ENCODE measurements at places on chromosomes 5 and 9.

DNA sequence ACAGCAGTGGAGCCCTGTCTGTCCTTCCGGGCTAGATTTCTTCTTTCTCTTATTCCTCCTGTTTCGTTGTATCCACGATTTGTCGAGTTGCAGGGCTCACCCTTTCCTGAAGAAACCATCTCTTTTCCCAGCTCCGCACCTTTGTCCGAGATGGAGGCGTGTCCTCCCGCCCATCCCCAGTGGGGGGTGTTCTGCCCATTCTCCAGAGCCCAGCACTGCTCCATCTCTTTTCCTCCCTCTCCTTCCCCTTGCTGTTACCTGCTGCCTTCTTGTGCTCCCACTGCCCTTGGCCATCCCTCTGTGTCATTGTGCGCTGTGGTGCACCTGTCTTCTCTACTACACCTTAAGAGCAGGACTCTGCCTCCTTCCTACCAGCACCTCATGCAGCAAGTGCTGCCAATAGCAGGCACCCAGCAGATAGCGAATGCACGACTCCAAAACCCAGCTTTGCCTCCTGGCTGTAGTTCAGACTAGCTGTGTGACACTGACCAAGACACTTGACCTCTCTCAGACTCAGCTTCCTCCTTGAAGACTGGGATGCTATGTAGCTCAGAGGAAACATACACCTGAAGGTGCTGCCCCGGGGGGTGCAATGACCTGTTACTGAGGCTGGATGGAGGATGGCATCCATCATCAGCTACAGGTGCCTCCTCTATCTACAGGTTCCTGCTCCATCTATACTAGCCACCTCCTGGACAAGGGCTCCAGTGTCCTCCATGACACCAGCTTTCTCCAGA lies 8.9 kb downstream of the OR13J1 start:
- no peak for DNase-seq

DNA sequence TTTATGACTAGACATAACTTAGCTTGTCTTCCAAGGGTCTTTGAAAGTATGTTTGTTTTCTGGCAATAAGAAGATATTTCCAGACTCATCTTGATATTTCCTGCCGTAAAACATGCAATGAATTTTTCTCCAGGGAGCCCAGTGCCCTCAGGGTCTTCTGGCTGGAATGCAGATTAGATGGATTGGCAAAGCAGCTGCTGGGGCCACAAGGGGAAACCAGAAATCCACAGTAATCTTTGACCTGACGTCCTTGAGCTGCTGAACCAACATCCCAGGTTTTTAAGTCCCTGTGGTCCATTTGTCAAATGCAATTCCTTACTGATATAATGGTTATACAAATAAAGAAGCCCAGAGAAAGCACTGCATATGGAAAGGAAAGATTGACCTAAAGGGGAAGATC lies 93.0 kb downstream of the THBS4 start:
- no peak for DNase-seq

DNA sequence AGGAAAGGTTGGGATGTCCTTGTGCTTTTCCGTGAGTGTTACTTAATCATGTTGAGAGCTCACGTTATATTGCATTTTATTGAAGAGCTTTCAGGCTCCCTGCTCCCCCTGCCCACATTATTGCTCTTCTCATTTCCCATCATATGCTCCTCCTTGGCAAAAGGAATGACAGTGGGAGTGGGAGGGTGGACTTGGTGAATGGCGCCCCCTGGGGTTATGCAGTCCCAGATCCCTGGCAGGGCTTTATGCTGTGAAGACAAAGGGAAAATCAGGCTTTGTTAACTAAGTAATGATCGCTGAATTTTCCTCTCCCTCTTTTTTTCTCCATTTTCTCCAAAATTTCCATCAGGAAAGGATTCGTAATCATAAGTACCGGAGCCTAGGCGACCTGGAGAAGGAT lies 166.6 kb downstream of the SMARCA2 start:
- no peak for DNase-seq

- no peak for DNase-seq
Measured at GRCh38 chr5:96113170-96113939, 151.7 kb upstream of the ELL2 start.

DNA sequence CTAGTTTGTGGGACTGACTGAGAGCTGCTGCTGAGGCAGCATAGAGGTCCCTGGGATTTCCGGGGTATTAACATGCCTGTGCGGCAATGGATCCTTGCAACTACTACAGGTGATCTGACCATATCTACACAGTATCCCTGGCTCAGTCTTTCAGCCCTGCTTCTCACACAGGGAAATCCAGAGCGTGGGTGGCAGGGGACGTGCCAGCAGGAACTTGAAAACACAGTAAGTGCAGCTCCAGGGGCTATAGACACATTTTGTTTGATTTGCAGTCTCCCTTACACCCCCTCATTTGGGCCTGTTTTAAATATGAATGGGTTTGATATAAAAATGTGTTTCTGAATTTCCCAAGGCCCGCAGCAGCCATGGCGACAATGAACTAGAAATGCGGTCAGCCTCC lies 209.5 kb downstream of the DCP2 start:
- no peak for DNase-seq

- no peak for DNase-seq
Measured at GRCh38 chr5:172584638-172585037, 56.4 kb upstream of the NEURL1B start.

DNA sequence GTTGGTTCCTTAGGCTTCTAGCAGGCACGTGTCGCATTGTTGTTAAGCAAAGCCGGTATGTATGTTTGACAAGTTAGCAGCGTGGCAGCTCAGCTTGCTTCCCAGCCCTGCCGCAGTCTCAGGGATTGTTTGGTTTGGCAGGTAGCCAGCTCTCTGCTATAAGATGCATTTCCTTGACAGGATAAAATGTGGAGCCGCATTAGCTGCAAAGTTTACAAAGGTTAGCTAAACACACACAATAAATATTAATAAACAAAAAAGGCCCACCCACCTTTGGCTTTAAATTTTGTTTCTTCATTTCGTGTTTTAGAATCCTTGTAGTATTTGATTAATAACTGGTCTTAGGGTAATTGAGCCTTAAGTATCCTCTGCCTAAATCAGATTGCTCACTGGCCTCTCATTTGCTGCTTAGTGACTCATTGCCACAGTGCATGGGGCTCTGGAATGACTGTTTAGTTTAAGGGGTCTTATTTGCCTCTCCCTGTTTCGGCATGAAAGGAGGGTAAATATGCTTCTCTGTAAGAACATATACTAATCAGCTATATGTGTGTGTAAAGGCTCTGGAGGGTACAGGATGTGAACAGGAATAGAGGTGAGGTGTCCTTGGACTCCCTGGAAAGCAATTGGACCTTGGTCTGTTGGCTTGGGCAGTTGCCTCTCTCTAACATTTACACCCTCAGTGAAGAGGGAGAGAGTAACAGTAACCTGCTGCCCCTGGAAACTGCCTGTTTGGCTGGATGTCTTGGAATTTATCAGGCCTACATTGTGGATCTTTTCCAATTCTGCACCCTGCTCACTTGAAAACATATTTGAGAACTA lies 122.0 kb downstream of the GDNF start:
- no peak for DNase-seq

DNA sequence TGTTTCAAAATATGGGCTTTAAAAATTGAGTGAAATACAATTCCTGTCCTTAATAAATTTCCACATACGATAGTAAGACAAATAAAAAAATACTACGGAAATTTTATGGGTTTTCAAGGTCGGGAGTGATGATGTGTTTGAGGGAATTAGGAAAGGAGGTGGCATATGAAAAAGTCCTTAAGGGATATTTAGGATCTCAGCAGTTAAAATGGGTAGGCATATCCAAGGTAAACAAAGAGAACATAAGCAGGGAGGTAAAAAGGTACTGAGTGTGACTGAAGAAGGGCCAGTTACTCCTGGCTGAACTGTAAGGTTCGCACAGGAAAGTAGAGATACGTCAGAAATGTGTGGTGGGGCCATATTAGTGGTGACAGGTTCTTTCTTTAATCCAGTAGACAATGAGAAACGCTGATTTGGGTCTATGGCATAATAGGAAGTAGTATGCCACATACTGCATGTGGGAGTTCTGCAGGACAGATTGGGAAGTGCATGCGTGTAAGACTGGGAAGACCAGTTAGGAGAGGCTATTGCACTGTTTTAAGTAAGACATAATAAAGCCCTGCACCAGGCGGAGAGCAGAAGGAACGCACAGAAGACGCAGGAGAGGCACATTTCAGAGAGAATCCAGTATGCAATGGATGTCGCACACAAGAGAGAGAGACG lies 937 bp upstream of the HMGCR start:
- peak; percentile 38 for DNase-seq

DNA sequence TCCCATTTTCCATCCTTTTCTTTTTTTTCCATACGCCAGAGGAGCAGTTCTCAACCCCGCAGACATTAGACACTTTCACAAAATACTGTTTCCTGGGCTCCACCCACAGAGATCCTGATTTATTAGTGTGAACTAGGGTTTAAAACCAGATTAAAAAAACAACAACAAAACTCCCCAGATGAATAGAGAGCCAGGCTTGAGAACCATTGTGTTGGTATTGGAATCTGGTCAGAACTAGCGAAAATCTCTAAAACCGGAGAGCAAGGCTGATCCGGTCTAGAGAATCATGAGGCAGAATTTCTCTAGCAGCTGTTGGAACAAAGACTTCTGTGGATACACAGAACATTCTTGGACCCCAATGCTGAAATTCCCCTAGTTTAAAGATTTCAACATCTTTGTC lies 173.0 kb downstream of the PCSK1 start:
- DNase-seq, result no peak

DNA sequence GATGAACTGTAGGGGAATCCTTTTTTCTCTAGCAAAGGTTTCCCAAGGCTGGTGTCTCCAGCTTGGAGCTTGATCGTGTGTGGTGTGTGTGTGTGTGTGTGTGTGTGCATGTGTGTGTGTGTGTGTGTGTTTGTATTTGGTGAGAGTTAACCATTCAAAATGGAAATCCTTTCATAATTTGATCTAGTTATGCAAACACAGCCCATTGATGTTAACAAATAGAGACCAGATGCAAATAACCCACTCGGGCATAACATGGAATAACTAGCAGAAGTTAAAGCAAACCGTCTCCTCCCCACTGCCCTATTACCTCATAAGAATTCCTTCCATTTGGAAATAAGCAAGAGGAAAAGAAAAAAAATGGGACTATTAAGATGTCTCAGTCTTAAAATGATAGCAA lies 24.9 kb upstream of the ZSWIM6 start:
- no peak for DNase-seq

GRCh38 chr5:39523821-39524220 lies 99.0 kb upstream of the DAB2 start:
- DNase-seq, result no peak

DNA sequence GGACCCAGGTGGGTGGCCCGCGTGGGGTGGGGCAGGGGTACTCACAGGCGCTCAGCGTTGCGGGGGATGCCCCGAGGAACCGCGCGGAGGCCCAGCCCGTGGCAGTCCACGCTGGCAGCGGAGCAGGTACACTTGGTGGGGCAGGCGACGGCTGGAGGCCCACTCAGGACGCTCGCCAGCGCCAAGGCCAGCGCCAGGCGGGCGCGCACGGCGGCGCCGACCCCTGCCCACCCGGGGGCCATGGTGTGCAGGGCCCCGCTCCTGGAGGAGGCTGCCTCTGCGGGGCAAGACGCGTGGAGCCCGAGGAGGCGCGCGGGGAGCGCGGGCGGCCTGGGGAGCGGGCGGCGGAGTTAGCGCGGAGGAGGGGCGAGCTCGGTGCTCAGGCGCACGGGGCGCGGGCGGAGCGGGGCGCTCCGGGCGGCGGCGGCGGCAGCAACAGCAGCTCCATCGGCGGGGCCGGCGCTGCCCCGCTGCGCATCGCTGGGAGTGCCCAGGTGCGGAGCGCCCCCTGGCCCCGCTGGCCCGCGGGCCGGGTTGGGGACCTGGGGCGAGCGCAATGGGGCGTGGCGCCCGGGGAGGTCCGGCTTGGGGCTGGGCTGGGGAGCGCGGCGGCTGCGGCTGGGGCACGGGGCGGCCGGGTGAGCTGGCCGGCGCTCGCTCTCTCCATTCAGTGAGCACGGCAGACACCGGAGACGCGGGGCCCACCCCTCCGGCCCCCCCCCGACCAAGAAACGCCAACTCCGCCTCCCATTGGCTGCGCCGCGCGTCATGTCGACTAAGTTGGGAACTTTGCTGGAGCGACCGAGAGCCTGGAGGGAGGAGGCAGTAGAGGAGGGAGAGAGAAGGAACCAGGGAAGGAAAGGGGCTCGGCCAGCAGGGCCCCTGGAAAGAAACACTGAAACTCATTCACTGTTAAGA lies at the start of gene SLIT3:
SLIT3 (minus strand) TSS at position 672 of the 918 bp plus-strand sequence; CDS start at position 242, 430 bp downstream.
- peak; percentile 33 for DNase-seq

DNA sequence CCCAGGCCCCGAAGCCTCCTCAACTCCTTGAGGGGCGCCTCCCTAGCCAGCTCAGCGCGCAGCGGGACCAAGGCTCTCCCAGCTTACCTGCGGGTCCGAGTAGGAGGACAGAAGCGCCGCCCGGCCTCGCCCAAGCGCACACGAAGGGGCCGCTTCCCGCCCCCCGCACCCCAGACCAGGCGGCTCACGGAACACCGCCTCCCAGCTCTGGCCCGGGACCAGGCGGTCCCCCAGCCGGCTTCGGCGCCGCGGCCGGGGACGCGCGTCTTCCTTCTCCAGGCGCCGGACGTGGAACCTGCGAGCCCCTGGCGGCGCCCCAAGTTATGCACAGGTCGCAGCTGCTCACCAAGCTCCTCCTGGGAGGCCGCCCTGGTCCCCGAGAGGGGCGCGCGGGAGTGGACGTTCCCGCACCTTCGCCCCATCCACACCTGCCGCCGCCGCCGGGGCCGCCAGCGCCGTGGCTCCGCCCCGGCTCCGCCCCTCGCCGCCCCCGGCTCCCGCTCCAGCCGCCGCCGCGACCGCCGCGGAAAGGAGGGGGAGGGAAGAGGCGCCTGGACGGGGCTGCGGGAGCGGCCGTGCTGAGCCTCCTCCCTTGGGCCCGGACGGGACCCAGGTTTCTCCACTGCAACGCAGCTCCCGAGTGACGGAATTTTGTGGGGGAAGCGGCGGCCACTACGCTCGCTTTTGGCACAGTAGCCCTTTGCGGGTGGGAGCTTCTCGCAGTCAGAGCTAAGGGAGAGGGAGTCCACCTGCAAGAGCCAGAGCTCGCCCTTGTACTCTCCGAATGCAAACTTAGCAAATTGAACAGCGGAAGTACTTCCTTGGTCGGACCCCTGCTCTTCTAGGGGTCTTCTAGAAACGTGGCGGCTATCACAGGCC lies 77.5 kb upstream of the IFNE start:
- no peak for DNase-seq

DNA sequence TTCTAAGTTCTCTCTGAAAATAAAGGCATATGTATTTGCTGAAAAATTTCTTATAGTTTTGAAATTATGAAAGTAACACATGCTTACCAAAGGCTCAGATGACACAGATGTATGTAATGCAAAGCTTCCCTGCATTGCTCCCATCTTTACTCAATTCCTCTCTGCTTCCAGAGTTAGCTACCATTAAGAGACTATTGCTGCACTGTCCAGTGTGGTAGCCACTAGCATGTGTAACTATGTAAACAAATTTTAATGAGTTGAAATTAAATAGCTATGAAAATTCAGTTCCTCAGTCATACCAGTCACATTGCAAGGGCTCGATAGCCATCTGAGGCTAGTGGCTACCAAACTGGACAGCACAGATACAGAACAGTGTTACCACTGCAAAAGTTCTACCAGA lies 17.9 kb downstream of the FRMD3 start:
- no peak for DNase-seq

DNA sequence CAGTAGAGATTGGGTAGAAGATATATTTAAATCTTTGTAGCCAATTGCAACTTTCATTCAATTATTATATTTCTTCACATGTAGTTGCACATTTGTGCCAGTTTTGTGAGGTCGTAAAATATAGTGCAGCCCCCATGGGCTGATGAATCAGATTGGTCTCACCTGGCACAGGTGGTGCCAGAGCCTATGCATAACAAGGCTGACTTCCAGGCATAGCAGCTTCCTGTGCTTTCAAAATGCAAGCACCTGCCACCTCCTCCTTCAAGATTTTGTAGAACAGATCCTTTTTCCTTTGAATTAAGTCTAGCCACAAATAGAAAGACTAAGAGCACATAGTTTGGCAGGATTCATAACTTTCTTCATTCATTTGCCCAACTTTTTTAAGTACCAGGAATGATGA lies 87.1 kb downstream of the STARD4 start:
- DNase-seq, result no peak

All from BJ (cell line).